Suppressor macrophage treated with lipopolysaccharide for 1 hour (primary cell): ENCODE measurements at places on chromosomes 3 and 15.

GRCh38 chr15:25437777-25438600, 835 bp downstream of the UBE3A start:
- DNase-seq, result peak; percentile 87

- no peak for DNase-seq
These were observed 376 bp downstream of the TADA3 start for GRCh38 chr3:9791790-9792404.

DNA sequence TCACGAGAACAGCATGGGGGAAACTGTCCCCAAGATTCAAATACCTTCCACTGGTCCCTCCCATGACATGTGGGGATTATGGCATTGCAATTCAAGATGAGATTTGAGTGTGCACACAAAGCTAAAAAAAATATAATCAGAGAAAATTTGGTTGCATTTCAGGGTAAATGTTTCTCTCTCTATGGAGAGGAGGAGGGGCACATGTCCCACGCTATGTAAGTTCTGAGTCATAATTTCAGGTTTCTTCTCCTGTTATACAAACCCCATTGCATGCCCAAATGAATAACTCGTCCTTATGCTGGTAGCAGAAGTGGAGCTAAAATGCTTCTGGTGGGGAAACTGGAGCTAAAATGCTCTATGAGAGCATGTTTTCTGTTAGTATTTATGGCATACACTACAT, 209.7 kb upstream of the DCBLD2 start:
- DNase-seq, result no peak

DNA sequence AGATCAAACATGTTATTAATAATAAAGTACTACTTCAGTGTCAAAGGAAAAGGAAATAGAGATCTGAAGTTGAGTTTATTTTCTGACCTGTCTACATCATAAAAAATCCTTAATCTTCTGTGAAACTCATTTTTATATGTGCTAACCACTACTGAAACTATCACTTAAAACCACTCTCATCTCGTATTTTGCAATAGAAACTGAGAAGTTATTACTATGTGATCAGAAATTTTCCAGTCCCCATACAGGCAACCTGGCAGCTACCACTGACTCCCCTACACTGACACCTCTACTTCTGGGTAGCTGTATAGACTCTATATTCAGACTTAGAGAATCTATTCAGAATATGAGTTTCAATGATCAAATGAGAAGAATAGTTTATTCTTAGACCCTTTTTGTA, 8.3 kb downstream of the HDGFL3 start:
- no peak for DNase-seq

DNA sequence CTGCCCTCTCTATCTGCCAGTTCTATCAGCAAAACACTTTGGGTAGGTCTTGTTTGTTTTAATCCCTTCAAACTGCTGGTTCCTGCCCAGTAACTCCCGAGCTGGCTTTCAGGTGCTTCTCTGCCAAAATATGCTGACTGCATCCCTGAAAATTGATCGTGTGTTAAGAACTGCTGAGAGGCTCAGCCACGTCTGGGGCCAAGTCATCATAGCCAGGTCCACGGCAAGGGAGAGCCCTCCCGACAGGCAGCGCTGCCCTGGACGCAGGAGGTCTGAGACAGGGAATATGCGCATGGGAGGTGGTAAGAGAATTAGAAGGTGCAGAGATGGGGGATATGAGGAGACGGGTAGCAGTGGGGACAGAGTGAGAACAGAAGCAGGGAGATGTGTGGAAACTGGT, 179.7 kb upstream of the TOPAZ1 start:
- DNase-seq, result no peak

GRCh38 chr15:46607077-46607476, 972.2 kb downstream of the SQOR start:
- no peak for DNase-seq

- DNase-seq, result no peak
These were observed 35.5 kb downstream of the ANKDD1A start for GRCh38 chr15:64947211-64947610.

GRCh38 chr3:59277816-59278215, 228.0 kb upstream of the CFAP20DC start:
- DNase-seq, result no peak
